ENCODE measurements at places on chromosomes 16 and 17.

GRCh38 chr16:68088130-68088972 is 3.2 kb downstream of the NFATC3 start:
- no peak for DNase-seq

DNA sequence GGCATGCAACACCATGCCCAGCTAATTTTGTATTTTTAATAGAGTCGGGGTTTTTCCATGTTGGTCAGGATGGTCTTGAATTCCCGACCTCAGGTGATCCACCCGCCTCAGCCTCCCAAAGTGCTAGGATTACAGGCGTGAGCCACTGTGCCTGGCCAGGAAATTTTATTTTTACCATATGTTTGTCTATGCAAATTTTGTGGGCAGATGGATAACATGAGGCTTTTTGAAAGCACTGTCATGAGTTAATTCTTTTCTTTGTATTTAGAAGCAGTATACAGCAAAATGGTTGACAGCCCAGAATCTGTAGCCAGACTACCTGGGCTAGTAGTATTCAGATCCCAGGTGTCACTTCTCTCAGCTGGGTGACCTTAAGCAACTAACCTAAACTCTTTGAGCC is 8.5 kb upstream of the KPNB1 start:
- no peak for DNase-seq

DNA sequence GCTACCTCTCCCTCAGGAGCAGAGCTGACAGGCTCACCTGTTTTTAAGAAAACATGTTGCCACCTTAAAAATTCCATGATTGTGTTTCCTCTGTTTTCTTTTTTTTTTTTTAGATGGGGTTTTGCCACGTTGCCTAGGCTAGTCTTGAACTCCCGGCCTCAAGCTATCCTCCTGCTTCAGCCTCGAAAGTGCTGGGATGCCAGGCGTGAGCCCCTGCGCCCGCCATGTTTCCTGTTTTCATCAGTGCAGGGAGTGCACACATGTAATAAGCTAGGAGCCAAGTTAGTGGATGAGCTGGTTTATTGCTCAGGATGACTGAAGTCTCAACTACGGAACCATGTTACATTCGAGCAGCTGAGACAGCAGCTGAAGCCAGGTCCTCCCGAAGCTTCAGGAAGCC is 13.6 kb downstream of the MRM3 start:
- DNase-seq = no peak

DNA sequence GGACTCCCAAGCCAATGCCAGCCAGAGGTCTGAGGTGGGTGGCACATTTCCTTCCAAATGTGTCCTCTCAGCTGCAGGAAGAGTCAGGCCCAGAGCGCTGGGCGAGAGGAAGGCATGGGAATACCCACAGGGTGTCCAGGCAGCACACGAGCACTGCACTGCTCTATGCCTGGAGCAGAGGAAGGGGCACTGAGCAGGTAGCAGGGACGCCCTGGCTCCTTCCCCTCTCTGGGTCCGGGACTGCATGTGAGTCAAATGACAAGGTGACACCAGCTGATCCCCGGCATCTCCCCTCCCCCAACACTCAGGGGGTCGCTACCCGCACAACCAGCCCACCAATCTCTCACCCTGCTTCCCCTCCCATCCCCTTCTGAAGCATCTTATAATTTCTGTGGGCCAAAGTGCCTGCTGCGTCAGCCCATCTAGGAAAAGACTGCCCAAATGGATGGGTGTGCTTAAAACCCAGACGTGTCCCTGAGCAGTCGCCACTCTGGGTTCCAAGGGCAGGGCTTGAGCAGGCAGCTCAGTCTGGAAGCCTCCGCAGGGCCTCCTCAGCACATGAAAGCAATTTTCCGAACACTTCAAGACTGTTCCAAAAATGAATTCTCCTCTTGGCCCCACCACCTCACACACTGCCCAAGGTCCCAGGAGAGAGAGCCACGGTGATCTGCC is 12.0 kb upstream of the BCAR1 start:
- no peak for DNase-seq

- no peak for DNase-seq
These were observed 23.1 kb upstream of the MMD start for GRCh38 chr17:55444471-55445441.

- no peak for DNase-seq
These were observed 9.3 kb downstream of the ALDH3A1 start for GRCh38 chr17:19738757-19739156.

DNA sequence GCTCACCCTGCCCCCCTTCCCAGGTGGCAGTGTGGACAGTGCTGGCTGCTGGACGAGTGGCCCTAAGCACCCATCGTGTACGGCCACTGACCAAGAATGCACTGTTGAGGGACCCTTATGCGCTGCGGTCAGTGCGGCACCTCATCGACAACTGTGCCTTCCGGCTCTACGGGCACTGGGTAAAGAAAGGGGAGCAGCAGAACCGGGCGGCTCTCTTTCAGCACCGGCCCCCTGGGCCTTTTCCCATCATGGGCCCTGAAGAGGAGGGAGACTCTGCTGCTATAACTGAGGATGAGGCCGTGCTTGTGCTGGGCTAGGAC is 5.1 kb downstream of the CFAP119 start:
- DNase-seq = no peak

GRCh38 chr17:40532520-40533253 is 31.3 kb upstream of the TNS4 start:
- no peak for DNase-seq
